Naive thymus-derived CD8-positive, alpha-beta T cell (primary cell): ENCODE measurements at places on chromosomes 1 and 21.
A peak's percentile ranks its signal among the peaks of the same experiment; 100 is the strongest.

DNA sequence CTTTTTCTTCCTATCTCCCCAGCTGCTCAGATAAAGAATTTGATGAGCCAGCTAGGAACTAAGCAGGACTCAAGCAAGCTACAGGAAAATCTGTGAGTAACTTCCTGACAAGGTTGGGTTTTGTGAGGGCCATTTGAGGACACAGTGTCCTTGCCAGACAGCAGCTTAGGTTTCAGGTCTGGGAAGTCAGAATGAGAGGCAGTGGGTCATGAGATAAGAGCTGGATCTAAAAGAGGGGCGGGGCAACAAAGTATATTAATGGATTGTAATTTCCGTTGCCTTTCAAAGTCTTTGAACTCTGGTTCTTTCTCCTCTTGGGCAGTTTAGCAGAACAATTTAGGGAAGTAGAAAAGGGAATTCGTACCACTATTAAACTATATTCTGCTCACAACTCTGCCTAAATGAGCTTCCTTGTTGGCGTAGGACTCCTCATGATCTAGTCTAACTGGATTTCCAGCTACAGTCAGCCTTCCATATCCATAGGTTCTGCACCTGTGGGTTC is 16.6 kb downstream of the STX12 start:
- DNase-seq, result no peak
- H3K4me3 ChIP-seq, result no peak overlapping the region
- no peaks in the 10 kb centered on the region for H3K27me3 ChIP-seq
- peaks cover 48% of the 10 kb centered on the region for H3K36me3 ChIP-seq
- H3K27ac ChIP-seq, result no peak overlapping the region

DNA sequence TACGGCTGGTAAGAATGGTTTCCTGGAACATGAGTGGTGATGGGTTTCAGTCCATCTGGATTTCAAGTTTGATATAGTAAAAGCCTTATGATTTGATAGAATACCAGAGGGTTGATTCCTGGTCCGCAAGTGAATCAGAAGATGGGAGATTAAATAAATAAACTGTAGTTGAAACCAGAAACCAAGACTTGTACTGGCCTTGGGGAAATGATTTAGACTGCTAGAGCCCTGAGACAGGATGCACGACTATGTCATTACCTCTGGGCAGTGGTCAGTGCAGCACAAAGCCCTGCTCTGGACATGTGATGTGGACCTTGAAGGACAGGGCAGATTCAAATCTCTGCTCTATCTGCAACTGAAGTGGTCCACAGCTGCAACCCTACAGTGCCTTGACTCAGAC is 15.6 kb upstream of the FMOD start:
- no peaks in the 10 kb centered on the region for H3K36me3 ChIP-seq
- peaks cover 11% of the 10 kb centered on the region for H3K27me3 ChIP-seq
- DNase-seq, result no peak
- H3K27ac ChIP-seq, result no peak overlapping the region

DNA sequence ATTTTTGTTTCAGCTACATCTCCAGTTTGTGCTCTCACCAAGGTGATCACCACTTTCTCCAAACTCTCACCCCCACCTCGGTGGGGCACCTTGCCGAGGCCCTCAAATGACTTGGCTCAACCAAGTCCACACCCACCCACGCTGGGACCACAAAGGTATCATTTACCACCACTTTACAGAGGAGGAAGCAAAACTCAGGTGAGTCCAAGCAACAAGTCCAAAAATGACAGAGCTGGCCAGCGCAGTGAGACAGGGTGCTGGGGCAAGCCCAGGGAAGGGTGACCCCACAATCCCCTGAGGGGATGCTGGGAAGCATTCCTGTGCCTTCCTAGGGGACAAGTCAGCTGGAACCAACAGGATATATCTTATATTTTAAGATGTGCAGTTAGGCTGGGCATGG is 24.7 kb downstream of the SSBP3 start:
- peak overlapping the region; percentile 22 for H3K27ac ChIP-seq
- no peak overlapping the region for H3K4me3 ChIP-seq
- H3K36me3 ChIP-seq, result peaks cover 51% of the 10 kb centered on the region
- peaks cover 84% of the 10 kb centered on the region for H3K4me1 ChIP-seq
- DNase-seq, result no peak

DNA sequence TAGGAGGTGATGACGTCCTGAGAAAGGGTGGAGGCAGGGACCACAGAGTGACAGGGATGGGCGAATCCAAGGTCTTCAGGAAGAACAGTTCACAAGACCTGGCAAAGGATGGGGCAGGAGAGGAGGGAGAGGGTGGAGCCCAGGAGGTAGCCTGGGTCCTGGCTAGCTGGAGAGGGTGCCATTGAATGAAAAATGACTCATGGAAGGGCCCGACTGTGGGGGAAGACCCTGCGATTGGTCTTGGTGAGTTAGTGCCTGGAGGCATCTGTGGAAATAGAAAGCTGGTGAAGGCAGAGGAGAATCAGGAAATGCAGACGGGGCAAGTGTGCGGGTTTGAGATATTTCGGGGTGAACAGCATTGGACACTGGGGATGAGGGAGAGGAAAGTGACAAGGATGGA is 60.3 kb upstream of the SLC45A1 start:
- H3K4me1 ChIP-seq, result no peaks in the 10 kb centered on the region
- no peak overlapping the region for H3K4me3 ChIP-seq
- H3K27ac ChIP-seq, result no peak overlapping the region
- no peaks in the 10 kb centered on the region for H3K36me3 ChIP-seq
- no peak for DNase-seq
- H3K27me3 ChIP-seq, result peaks cover 2% of the 10 kb centered on the region

DNA sequence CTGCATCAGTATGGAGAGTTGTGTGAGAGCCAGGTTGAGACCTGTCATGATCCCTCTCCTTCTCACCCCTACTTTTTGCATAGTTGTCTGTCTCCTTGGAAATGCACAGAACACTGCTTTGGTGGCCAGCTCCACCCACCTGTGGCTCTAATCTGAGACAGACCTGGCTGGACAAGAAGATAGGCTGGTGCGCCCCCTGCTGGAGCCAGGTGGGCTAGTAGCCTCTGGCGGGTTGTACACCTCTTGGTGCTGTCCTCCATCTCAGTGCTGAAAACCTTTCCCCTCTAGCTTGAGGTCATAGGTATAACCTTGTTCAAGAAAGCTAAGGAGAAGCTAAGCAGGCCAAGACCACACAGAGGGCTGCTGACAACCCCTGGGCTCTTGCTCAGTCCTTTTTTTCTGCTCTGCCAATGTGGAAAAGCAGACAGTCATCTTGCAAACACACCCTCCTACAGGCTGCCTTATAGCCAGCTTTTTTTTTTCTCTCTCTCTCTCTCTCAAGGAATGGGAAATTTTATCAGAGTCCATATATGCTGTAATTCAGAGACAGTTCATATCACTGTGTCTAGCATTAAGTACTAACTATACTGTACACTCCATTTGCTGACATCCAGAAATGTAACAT is 58.8 kb upstream of the SPATA6 start:
- no peak for DNase-seq
- no peak overlapping the region for H3K4me3 ChIP-seq
- H3K27ac ChIP-seq, result no peak overlapping the region
- no peaks in the 10 kb centered on the region for H3K36me3 ChIP-seq

- no peaks in the 10 kb centered on the region for H3K27me3 ChIP-seq
- no peak overlapping the region for H3K4me3 ChIP-seq
- no peak overlapping the region for H3K27ac ChIP-seq
Measured at GRCh38 chr1:58883037-58883887, 99.4 kb upstream of the JUN start.
